ENCODE measurements at places on chromosomes 2 and 18.

DNA sequence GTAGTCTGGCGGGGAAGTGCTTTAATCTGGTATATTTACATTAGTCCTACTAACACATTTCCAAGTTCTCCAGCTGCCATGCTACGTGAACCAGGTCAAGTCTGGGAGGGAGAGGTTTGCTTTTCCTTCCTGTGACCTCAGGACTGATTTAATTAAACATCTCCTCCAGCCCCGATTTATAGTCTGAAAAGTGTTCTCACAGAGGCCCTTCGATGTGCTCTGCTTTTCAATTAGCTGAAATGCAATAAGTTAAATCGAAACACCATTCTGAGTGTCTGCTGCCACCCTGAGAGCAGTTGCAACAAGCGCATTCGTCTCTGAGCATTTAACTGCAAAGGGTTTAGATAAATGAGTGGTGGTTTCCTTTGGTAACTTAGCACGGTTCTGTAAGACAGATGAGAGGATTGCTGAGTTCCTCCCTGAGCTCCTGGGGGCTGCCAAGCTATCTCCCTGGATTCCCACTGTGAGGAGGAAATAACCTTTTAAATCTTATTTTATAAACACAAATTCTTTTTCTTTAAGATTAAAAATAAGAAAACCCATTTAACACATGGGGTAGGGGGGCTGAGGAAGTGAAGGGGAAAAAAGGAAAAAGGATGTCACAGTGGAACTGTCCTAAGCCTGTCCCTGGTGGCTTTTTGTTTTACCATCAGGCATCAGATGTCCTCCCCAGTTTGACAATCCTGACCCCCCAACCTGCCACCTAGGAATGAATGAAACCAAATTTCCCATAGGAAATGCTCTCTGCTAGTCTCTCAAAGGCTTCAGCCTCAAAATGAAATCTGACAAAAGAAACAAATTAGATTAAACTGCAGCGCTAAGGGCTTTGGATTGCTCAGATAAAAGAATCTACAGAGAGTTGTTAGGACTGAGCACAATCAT is 56.5 kb upstream of the CREB1 start:
- DNase-seq = peak; percentile 90

DNA sequence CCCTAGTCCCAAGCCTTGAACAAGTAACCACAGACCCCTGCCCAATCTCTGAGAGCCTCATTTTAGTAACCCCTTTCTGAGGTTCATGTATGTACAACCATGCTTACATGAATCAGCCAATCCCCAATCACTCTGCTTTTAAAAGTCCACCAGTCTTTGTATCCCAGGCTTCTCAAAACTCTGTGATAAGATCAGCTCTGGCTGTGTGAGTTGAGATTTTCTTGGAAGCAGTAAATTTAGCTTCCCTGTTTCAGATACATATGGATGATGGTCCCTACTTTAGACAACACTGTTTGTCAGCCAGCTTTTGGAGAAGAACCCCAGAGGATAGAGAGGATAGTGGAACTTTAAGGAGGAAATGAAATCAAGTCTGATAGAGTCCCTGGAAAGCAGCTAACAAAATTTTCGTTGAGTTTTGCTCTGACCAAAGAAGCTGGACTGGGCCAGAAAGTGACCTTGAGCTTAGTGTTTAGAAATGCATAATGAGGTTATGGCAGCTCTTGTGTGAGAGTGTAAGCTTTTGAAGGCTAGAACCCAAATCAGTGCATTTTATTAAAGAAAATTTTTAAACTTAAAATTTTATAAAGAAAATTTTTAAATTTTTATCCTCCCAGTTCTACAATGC is 3.7 kb downstream of the ADNP2 start:
- no peak for DNase-seq

GRCh38 chr18:26536664-26537063 is 11.7 kb downstream of the KCTD1 start:
- DNase-seq = no peak

- DNase-seq = no peak
Observed at GRCh38 chr18:11383381-11383780, 226.0 kb upstream of the SLC35G4 start.

- DNase-seq = peak; percentile 11
Observed at GRCh38 chr2:44548221-44549098, 186.7 kb downstream of the CAMKMT start.

DNA sequence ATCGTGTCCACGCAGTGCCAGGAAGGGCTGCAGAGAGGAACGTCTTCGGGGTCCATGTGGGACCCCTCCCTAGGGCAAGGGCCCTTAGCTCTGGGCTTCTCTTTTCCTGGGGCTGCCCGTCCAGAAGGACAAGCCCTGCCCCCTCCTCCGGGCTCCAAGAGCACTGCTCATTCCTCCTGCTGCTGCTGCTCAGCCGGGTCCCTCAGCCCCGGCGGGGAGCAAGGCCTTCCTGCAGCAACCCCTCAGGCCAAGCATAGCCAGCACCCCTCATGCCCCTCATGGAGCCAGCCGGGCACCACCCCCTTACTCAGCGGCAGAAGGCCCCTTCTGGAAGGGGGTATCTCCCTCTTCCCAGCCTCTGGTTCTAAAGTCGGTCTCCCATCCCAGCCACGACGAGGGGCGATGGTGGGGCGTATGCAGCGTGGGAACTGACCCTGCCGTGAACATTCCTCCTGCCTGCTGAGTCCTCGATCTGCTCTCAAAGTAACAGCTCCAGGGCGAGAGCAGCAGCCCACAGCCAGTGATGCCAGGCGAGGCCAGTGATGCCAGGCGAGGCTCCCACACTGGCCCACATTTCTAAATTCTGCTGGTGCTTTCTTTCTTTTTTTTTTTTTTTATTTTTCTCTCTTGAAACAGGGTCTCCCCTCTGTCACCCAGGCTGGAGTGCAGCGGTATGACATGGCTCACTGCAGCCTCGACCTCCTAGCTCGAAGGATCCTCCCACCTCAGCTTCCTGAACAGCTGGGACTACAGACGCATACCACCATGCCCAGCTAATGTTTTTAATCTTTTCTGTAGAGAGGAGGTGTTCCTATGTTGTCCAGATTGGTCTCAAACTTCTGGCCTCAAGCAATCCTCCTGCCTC is 99.7 kb downstream of the HDAC4 start:
- DNase-seq = no peak

- no peak for DNase-seq
Observed at GRCh38 chr2:118049816-118050140, 35.9 kb upstream of the CCDC93 start.

DNA sequence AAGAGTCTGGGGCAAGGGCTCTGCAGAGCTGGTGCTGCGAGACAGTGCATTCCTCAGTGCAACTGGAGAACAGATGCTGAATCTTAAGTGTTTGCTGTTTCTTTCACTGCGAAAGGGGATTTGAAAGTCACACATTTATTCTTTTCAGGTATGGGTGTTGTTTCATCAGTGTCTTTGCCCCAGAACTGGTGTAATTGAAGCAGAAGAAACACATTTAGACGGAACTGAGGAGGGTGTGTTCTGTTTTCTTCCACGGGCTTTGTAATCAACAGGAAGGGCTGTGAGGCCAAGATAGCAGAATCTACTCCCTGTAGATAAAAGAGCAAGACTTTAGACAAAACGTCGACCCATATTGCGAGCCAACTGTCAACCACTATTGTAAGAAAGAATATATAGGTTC is 151.9 kb downstream of the EPHA4 start:
- DNase-seq = no peak

GRCh38 chr2:238651306-238652052 is 196.4 kb upstream of the TWIST2 start:
- DNase-seq = no peak

- no peak for DNase-seq
Observed at GRCh38 chr2:222568865-222569264, 87.0 kb downstream of the FARSB start.

DNA sequence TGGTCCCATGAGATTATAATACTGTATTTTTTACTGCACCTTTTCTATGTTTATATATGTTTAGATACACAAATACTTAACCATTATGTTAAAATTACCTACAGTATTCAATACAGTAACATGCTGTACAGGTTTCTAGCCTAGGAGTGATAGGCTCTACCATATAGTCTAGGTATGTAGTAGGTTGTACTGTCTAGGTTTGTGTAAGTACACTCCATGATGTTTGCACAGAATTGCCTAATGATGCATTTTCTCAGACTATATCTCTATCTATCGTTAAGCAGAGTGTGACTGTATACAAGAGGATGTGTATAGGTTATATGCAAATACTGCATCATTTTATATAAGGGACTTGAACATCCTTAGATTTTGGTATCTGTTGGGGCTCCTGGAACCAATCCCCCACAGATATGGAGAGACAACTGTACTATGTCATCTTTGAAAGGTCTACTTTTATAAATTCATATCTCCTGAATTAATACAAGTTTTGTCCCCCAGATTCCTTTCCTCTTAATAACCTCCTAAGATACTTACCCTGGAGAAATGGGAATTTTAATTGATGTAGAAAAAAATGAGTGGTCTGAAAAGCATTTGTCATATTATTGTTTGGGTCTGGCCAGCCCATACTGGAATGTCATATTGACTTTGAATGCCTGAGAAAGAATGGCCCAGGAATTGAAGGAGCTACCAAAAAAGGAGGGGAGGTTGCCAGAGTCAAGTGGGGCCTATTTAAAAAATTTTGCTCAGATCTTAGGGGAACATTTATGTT is 36.6 kb downstream of the EHBP1 start:
- no peak for DNase-seq

DNA sequence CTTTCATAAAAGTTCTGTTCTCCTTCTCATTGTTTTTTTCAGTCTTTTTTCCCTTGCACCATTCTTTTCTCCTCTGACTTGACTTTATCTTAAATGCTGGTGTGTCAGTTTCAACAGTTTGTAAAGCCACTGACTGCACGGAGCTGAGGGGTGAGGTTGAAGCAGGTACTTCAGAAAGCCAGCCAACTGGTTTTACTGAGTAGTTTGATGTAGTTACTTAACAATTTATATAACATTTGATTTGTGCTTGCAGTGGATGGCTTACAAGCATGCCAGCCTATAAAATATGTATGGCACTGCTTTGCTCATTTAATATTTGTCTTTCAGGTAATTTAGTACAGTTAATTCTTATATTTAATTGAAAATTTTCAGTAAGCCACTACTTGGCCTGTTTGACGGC is 55.4 kb downstream of the FAM171B start:
- DNase-seq = no peak

GRCh38 chr18:34493566-34494358 is 216.3 kb upstream of the DTNA start:
- DNase-seq = peak; percentile 37

DNA sequence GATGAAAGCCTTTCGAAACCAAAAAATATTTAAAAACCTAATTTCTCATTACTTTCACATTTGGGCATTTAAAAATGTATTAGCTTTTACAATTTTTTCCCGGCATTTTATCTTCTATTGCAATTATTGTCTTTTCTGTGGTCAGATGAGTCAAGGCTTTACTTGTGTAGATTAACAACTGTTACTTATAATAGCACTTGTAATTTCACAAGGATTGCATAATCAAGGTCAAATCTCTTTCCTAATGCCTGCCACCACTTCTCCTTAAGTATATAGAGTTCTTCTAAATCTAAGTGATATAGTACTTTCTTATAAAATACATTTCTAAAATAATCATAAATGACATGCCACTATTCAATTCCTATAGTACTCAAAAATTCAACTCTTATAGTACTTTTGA is 67.2 kb downstream of the SLC8A1 start:
- no peak for DNase-seq

GRCh38 chr2:222358876-222359275 is 60.1 kb upstream of the PAX3 start:
- DNase-seq = no peak

DNA sequence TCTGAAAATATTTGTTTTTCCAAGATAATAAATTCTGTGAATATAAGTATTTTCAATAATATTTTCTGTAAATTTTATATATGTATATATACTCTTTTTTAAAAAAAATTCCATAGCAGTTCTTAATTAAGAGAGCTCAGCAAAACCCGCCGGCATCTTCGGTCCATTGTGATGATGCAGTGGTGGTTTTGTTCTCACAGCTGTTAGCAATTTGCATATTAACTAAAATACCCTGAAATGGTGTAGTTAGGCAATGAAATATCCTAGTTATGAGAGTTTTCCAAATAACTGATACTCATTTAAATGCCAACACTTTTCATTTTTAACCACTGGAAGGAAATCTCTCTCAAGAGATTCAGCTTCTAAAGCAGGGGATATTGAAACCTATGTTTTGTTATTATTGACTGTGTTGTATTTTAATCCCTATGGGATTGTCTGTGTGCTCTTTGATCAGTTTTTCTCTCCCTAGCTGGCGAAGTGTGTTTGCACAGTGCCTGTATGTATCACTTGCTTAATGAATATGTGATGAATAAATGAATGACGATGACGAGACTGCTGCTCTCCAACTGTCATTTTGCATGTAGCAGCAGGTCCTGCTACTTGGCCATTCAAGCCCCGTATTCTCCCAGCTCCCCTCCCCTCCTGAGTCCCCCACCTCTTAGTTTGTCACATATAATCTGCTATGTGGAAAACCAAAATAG is 42.4 kb downstream of the PSMG2 start:
- no peak for DNase-seq

- no peak for DNase-seq
Observed at GRCh38 chr18:71807586-71807985, 736.6 kb downstream of the CBLN2 start.

GRCh38 chr2:63438181-63438580 is 150.1 kb downstream of the WDPCP start:
- DNase-seq = no peak

DNA sequence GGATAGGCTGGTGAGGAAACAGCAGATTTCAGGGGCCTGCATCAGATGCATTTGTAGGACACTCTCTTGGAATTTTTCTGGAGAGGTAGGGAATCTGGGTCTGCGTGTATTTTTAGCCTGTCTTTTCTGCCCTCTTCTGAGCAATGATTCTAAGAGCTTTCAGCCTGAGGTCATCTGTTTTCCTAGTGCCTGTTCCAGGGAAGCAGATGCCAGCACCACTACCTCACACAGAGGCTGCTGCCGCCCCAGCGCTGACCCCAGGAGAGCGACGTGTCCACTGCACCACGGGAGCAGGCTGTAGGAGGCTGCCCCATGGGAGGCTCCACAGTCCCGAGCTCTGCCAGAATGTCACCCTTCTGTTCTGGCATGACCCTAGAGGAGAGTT is 316.5 kb downstream of the CYP26B1 start:
- no peak for DNase-seq

DNA sequence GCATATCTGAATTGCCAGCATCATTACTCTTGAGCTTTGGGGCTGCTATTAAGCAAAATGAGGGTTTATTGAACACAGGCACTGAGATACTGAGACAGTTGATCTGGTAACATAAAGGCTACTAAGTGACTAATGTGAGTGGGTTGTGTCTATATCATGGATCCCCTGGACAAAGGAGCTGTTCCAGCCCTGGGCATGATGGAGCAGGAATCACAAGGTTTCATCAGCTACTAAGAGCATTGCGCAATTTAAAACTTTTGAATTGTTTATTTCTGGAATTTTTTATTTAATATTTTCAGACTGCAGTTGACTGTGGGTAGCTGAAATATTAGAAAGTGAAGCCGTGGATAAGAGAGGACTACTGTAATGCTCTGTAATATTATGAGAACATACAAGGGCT is 73.5 kb downstream of the MGAT5 start:
- DNase-seq = no peak

DNA sequence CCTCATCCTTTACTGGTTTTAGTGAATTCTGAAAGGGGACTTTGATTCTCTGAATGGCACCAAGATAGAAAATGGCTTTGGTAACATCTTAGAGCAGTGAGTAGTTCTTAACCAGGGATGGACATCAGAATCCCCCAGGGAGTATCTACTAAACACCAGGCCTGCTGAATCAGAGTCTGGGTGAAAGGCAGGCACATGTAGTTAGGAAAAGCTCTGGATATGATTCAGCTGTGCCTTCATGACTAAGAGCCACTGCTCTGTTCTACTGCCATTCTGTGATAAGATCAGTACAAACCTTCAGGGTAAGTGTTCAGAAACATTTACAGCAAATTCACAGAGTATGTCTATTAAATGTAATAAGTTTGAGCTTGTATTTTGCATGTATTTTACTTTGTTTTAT is 46.2 kb upstream of the B3GNT2 start:
- DNase-seq = no peak

All from NCI-H82 (cell line).